ENCODE measurements at places on chromosomes 1 and 21. TPM values are rescaled to one million over a fixed set of nuclear protein-coding genes. Genes with fewer than 3 reads are reported as not detected.

Gene TDRD5
- total RNA-seq = not detected

Gene SIM2
- not detected for total RNA-seq

Gene EVI5
- total RNA-seq = 1.2 TPM

Gene ERMAP
- 5.0 TPM for total RNA-seq

Gene RPTN
- not detected for total RNA-seq

Gene CD1C
- total RNA-seq = not detected

Gene KIFAP3
- total RNA-seq = 20.6 TPM

Gene TMPRSS2
- not detected for total RNA-seq

Gene ERICH3
- not detected for total RNA-seq

Gene AMPD1
- total RNA-seq = not detected

Gene LRRIQ3
- 1.7 TPM for total RNA-seq

Gene KRTAP10-10
- not detected for total RNA-seq

Gene TNFRSF8
- 0.22 TPM for total RNA-seq

Gene CFHR3
- not detected for total RNA-seq

Gene HHIPL2
- total RNA-seq = 0.19 TPM

Gene MYBPH
- not detected for total RNA-seq

Gene ALDH4A1
- total RNA-seq = 2.5 TPM

Gene LPAR3
- total RNA-seq = 4.2 TPM

Gene GNG4
- not detected for total RNA-seq

Gene OR2M2
- total RNA-seq = not detected

Gene LMX1A
- total RNA-seq = not detected

Data from activated naive CD8-positive, alpha-beta T cell treated with anti-CD3 and anti-CD28 coated beads, Interleukin-2, amount 10 ng/mL, durations not matched to agents 7 days and 5 days (primary cell).